Lung (tissue), 17 donors: ENCODE measurements at places on chromosomes 2 and 18.

DNA sequence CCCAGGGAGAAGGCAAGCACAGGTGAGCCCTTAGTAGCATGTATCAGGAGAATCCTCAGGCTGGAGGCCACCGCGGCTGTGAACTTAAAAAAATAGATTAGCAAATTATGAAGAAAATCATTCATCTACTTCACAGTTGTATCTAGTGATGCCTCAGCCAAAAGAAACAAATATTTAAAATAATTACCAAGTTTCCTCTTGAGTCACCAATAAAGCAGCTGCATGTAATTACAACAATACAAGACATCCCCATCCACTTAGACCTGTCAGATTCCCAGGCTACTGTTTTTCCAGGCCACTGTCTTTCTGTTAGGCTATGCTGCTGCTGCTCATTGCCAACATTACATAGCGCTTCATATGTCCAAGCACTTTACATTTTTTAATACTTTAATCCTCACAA is 54.6 kb upstream of the PHLPP1 start:
- no peaks in the 10 kb centered on the region for H3K27me3 ChIP-seq
- no peak for DNase-seq
- H3K4me1 ChIP-seq = no peaks in the 10 kb centered on the region
- H3K36me3 ChIP-seq = no peaks in the 10 kb centered on the region

GRCh38 chr2:176650104-176650837 is 381.0 kb downstream of the MTX2 start:
- H3K36me3 ChIP-seq = no peaks in the 10 kb centered on the region
- no peak overlapping the region for H3K4me3 ChIP-seq
- no peaks in the 10 kb centered on the region for H3K4me1 ChIP-seq
- no peak for DNase-seq

DNA sequence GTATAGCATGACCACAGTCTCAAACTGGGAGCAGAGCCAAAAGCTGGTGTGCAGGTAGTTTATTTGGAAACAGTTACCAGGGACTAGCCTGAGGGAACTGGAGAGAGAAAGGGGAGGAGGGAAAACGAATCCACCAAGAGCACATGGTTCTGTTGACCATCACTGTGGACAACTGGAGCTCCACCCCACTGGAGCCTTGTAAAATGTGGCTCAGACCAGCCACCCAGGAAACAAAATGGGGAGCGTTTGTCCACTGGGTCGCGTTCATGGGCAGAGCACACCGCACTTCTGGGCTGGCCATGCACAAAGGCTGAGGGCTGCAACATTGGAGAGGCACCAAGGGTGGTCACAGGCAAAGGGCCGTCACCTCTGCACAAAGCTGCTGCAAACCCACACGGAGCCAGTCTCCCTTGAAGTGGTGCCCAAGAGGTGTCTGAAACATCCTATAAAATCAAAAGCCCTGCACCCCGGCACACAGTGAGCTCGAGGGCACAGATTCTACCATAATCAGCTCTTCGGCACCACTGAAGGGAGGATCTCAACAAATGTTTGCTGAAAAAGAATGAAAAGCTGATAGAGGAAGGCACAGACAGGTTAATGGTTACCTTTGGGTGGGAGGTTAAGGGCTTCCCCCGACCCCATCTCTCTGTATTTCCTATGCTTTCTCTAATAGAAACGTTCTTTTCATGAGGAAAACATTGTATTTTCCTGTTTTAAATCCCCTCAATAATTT is 192.9 kb downstream of the INHBB start:
- no peak overlapping the region for H3K4me3 ChIP-seq
- H3K4me1 ChIP-seq = no peaks in the 10 kb centered on the region
- no peaks in the 10 kb centered on the region for H3K27me3 ChIP-seq
- no peak for DNase-seq

GRCh38 chr2:187477051-187477450 is 29.0 kb upstream of the CALCRL start:
- no peak overlapping the region for H3K27ac ChIP-seq
- H3K27me3 ChIP-seq = no peaks in the 10 kb centered on the region
- no peaks in the 10 kb centered on the region for H3K4me1 ChIP-seq
- peaks cover 5% of the 10 kb centered on the region for H3K36me3 ChIP-seq
- DNase-seq = no peak

DNA sequence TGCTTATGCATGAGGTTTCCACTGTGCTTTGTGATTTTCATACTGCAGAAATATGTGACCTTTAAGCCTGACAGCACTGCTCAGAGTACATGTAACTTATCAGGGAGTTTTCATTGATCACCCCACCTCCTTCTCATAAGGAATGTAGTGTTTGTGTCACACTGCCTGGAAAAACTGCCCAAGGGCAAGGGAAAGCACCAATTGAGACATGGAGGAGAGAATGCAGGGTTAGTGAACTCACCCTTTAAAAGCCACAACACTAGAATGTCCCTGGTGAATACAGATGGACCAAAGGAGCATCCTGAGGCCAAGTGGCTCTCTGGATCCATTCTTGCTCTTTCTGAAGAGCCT is 147.2 kb upstream of the SPATS2L start:
- H3K27me3 ChIP-seq = no peaks in the 10 kb centered on the region
- no peak overlapping the region for H3K4me3 ChIP-seq
- no peak for DNase-seq
- H3K27ac ChIP-seq = no peak overlapping the region
- no peaks in the 10 kb centered on the region for H3K4me1 ChIP-seq
- no peaks in the 10 kb centered on the region for H3K36me3 ChIP-seq

DNA sequence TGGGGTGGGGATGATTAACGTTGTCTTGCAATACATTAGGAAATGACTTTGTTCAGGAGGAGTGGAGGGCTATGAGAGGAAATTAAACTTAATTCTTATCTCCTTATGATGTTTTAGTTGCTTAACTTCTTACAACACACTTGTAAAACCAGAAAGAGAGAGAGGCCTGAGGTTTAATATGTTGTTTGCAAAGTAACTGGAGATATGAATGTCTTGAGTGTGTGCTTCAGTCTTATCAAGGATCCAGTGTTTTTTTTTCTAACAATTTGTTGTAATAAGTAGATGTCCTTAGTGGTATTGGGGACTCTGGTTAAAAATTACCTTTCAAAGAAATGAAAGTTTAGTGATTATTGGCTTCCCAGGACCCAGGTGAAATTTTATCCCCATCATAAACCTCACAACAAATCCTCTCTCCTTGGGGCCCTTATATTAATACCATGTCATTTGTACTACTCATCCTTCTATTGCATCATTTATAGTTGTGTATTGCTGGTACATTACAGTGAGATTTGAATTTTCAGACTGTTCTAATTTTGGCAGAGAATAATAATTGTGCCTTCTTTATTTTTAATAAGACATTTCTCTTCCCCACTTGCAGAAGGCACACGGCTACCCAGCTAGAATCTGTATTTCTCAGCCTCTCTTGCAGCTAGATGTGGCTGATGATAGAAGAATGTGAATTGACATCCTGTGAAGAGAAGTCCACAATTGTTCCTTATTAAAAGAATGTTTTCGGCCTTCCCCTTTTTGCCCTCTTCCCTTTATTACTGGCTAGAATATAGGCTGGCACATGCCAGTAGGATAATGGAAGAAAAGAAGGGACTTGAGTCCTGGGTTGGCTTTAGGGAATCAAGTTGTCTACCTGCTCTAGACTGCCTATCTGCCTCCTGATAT is 91.9 kb upstream of the CXCR4 start:
- DNase-seq = peak; percentile 13
- H3K27me3 ChIP-seq = no peaks in the 10 kb centered on the region
- H3K36me3 ChIP-seq = no peaks in the 10 kb centered on the region
